Midbrain (tissue), 1 donor: ENCODE measurements at places on chromosomes 12 and 14.

GRCh38 chr14:34169561-34169960, 218.7 kb upstream of the EGLN3 start:
- DNase-seq, result no peak

- no peak for DNase-seq
Observed at GRCh38 chr14:100713705-100714104, 13.0 kb upstream of the DLK1 start.

DNA sequence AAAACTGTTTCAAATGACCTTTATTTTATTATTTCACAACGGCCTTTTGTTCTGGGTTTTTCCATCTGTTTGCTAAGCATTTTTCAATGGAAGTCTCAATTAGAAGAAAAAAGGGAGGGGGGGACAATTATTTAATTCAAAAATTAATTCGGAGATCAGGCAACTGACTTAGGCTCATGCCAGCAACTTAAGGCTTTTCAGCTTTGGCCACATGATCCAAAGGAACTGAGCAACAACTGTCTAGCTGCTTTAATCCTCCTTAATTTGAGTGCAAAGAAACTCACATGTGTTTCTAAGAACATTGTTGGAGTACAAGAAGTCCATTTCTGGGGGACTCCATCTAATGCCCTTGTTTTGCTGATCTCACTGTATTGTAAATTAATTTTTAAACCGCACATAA, 188.0 kb downstream of the EXOC5 start:
- no peak for DNase-seq

GRCh38 chr12:49288922-49289555, 5.9 kb upstream of the PRPH start:
- DNase-seq, result no peak

DNA sequence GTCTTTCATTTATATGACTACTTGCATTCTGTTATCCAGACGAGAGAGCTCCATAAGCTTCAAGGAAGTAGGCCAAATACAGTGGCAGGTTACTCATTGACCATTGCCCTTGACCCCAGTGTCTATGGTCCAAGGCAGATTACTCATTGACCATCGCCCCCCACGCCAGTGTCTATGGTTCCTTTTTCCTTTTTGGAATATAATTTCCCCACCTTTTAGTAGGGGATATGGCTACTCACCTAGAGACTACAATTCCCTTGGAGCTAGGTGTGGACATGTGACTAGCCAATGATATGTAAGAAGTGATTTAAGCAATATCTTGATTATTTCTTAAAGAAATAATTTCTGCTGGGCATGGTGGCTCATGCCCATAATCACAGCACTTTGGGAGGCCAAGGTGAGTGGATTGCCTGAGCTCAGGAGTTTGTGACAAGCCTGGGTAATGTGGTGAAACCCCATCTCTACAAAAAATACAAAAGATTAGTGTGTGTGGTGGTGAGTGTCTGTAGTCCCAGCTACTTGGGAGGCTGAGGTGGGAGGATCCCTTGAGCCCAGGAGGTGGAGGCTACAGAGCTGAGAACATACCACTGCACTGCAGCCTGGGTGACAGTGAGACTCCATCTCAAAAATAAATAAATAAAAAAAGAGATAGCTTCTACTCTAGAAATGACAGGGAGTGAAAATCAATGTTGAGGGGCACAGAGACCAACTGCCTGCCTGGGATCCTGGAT, 32.6 kb downstream of the SIX4 start:
- no peak for DNase-seq

GRCh38 chr14:66426451-66426850, 59.7 kb upstream of the CCDC196 start:
- DNase-seq, result no peak

- no peak for DNase-seq
Observed at GRCh38 chr14:49970474-49971147, 77.7 kb downstream of the ARF6 start.

DNA sequence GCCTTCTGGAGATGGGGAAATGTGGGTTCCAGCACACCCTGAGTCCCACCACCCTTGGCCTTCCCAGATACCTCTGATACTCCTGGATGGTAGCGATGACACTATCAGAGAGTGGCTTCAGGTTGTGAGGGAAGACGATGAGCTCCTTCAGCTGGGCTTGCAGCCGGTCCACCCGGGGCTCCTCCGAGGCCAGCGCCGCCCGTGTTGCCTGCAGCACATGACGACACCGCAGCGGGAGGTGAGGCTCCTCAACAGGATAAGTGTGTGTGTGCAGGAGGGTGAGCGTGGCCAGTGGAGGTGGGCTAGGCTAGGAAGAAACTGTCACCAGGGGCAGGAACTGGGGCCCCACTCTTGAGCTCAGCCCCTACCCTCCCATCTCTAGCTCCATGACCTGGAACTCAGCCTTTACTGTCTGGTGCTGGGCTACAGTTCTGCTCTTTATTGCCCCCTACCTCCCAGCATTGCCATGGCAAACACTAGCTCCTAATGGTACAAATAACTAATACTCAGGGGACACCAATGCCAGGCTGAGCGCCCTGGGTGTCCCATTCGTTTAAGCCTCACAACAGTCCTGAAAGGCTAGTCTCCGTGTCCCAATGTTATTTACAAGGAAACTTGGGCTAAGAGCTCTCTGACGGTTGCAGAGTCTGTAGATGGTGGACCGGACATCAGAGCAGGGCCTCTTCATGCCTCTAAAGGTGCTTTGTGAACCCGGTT, 64.1 kb downstream of the SYNE3 start:
- DNase-seq, result peak; percentile 46

DNA sequence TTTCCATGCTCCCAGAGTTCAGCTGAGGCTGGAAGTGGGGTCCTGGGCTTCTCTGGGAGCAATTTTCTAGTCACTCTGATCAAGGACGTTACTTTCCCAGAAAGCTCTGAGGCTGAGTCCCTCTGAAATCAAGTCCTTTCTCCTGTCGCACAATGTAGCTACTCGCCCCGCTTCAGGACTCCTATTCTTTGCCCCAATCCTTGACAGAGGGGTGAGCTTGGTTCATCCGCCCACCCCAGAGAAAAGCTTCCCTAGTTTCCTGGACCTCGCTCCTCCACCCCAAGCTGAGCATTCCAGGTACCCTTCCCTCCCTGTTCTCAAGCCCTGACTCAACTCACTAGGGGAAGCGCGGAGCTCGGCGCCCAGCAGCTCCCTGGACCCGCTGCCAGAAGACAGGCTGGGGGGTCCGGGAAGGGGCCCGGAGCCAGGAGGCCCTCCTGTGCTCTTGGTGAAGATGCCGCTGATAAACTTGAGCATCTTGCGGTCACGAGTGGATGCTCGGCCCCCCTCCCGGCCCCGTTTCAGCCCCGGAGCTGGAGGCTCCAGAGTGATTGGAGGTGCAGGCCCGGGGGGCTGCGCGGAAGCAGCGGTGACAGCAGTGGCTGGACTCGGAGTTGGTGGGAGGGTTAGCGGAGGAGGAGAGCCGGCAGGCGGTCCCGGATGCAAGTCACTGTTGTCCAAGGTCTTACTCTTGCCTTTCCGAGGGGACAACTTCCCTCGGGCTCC, 1.6 kb downstream of the AGAP2 start:
- DNase-seq, result no peak

DNA sequence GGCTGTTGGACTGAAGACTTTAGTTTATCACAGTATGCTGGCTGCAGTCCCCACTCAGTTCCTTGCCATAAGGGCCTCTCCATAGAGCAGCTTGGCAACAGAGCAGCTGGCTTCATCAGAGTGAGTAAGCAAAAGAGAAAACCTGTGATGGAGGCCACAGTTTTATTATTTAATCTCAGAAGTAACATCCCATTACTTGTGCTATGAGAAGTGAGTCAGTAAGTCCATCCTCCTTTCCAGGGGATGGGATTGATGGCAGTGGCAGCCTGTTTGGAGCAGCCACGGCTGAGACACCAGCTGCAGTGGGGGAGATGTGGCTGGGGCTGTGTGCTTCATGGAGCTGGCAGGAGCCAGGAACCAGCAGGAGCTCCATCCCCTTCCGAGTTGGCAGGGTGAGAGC, 138.5 kb upstream of the SRRM4 start:
- no peak for DNase-seq

GRCh38 chr12:131383291-131383690, 327.6 kb upstream of the SFSWAP start:
- DNase-seq, result no peak

DNA sequence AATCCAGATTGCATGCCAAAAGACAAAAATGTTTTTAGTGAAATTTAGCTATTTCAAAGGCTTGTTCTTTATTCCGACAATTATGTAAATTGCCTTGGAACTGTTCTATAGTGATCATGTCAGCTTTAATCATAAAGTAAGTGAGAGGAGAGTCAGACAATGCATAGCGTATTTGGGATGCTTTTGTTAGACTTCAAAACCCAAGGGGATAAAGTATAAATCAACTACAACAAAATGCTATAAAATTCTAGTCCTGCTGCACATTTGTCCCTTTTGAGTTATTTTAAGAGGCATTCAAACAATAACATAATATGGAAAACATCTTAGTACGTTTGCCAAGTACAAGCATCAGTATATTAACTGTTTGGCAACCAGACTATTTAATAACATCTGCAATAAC, 11.3 kb downstream of the RTRAF start:
- DNase-seq, result no peak

GRCh38 chr12:124392667-124393413, 97.9 kb downstream of the RFLNA start:
- DNase-seq, result peak; percentile 89

DNA sequence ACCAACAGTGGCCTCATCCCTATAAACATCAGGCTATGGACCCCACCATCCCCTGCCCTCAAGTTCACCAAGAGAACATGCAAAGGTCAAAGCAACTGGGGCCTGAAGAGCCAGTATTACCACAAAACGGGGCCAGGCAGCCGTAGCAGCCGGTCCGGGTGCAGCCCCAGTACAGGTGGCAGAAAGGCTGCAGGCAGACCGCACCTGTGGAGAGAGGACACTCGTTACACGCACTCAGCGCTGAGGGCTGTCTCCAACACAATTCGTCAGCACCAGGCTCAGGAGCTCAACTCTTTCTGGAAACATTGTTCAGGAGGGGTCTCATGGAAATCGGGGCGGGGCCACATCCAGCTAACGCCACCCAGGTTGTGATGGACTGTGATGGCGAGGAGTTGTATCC, 19.9 kb upstream of the GOLGA3 start:
- DNase-seq, result no peak

GRCh38 chr14:99664937-99665273, 19.2 kb upstream of the CYP46A1 start:
- DNase-seq, result no peak

DNA sequence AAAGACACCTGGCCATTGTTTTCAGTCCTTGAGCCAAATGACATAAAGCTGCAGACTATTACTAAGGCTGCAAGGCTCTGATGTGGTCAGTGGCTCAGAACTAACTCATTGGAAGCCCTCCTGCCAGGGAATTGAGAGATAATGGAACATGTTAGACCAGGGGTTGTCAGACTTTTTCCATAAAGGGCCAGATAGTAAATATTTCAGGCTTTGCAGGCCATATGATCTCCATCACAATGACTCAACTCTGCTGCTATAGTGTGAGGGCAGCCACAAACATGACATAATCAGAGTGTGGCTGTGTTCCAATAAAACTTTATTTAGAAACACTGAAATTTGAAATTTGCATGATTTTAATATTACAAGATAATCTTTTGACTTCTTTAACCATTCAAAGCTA, 140.3 kb downstream of the TMEM30B start:
- no peak for DNase-seq
